Tracheal epithelial cell (primary cell): ENCODE measurements at places on chromosomes 5 and 9. TPM values are rescaled to one million over a fixed set of nuclear protein-coding genes. Genes with fewer than 3 reads are reported as not detected.

The WDR31 gene
- total RNA-seq, result 1.2 and 3.8 TPM in 2 replicates

The ALDOB gene
- total RNA-seq, result not detected in 2 replicates

The C5orf52 gene
- total RNA-seq, result not detected in 2 replicates

The TMEM167A gene
- 36.9 and 49.4 TPM in 2 replicates for total RNA-seq

The ANXA2R gene
- total RNA-seq, result 0.21 and 0.48 TPM in 2 replicates

The CCDC171 gene
- 1.1 and 1.9 TPM in 2 replicates for total RNA-seq

The RETREG1 gene
- total RNA-seq, result 1.9 and 24.3 TPM in 2 replicates

The FREM1 gene
- not detected in 2 replicates for total RNA-seq

The ENTREP1 gene
- total RNA-seq, result 0.64 and 0.72 TPM in 2 replicates

The TRAF1 gene
- total RNA-seq, result 0.85 and 6.3 TPM in 2 replicates

The GABRA1 gene
- total RNA-seq, result not detected in 2 replicates

The CARD6 gene
- total RNA-seq, result 9.4 and 11.1 TPM in 2 replicates

The BTNL8 gene
- 0.24 TPM in 1 of 2 replicates, not detected in the other for total RNA-seq

The OTULINL gene
- 0.64 and 1.2 TPM in 2 replicates for total RNA-seq
